Lung microvascular endothelial cell (primary cell): ENCODE measurements at places on chromosomes 6 and 20. TPM values are rescaled to one million over a fixed set of nuclear protein-coding genes. Genes with fewer than 3 reads are reported as not detected.

HLA-DQA1 gene
- not detected in 2 replicates for total RNA-seq

PRICKLE4 gene
- total RNA-seq, result 5.2 and 6.7 TPM in 2 replicates

C20orf144 gene
- total RNA-seq, result under 0.01 TPM in 1 of 2 replicates, not detected in the other

PRSS16 gene
- 0.22 TPM in 1 of 2 replicates, not detected in the other for total RNA-seq

PEX6 gene
- total RNA-seq, result 6.3 and 19.2 TPM in 2 replicates

CRYBG1 gene
- 5.0 and 7.4 TPM in 2 replicates for total RNA-seq

JAG1 gene
- total RNA-seq, result 78.0 and 227 TPM in 2 replicates

CST4 gene
- not detected in 2 replicates for total RNA-seq

ADGRG6 gene
- total RNA-seq, result 3.6 and 8.5 TPM in 2 replicates

MED20 gene
- 19.4 and 22.6 TPM in 2 replicates for total RNA-seq

CCND3 gene
- 37.9 and 39.7 TPM in 2 replicates for total RNA-seq

TRIM31 gene
- total RNA-seq, result not detected in 2 replicates

DOK5 gene
- 0.20 TPM in 1 of 2 replicates, not detected in the other for total RNA-seq

RUNX2 gene
- not detected in 2 replicates for total RNA-seq

GSTA3 gene
- total RNA-seq, result not detected in 2 replicates

C20orf141 gene
- not detected in 2 replicates for total RNA-seq

TTBK1 gene
- total RNA-seq, result under 0.01 TPM in 1 of 2 replicates, not detected in the other

CAPN11 gene
- 0.20 and 0.65 TPM in 2 replicates for total RNA-seq

C6orf15 gene
- total RNA-seq, result not detected in 2 replicates

EEF1A1 gene
- 18,098 and 18,972 TPM in 2 replicates for total RNA-seq

EPB41L1 gene
- total RNA-seq, result 5.4 and 14.3 TPM in 2 replicates

SLC17A2 gene
- not detected in 2 replicates for total RNA-seq

CALHM4 gene
- total RNA-seq, result 0.22 TPM in 1 of 2 replicates, not detected in the other

SIRPB1 gene
- total RNA-seq, result 0.22 and 0.40 TPM in 2 replicates

POPDC3 gene
- under 0.01 and 0.87 TPM in 2 replicates for total RNA-seq

OTOR gene
- total RNA-seq, result not detected in 2 replicates

SYCP2 gene
- 0.44 and 1.2 TPM in 2 replicates for total RNA-seq

ULBP1 gene
- total RNA-seq, result under 0.01 and 0.22 TPM in 2 replicates

PI16 gene
- total RNA-seq, result 0.22 TPM in 1 of 2 replicates, not detected in the other

PCSK2 gene
- not detected in 2 replicates for total RNA-seq

ALDH8A1 gene
- total RNA-seq, result 0.20 and 0.44 TPM in 2 replicates

EDN1 gene
- total RNA-seq, result 110 and 268 TPM in 2 replicates

IL20RA gene
- total RNA-seq, result 0.40 and 0.44 TPM in 2 replicates
